ENCODE measurements at places on chromosomes 12 and 14. TPM values are rescaled to one million over a fixed set of nuclear protein-coding genes. Genes with fewer than 3 reads are reported as not detected.

- DNase-seq, result peak; percentile 82
Measured at GRCh38 chr12:75964150-75964549, 67.4 kb downstream of the PHLDA1 start.

DNA sequence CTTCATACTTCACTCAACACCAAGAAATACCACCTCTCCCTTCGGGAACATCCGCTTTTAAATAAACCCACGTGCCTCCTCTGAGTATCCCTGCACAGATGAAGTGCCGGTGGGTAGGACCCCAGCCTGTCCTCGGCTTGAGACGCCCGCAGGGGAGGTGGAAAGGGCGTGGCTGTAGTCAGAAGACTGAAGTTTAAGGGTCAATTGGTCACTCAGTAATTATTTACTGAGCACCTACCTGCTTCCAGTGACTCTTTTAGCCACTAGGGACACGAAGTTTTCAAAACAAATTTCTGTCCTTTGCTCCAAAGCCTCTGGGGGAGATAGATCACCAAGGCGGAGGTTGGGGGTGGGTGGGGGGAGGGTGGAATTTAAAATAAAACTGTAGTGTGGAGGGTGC, 309.4 kb downstream of the VRK1 start:
- DNase-seq, result no peak

DNA sequence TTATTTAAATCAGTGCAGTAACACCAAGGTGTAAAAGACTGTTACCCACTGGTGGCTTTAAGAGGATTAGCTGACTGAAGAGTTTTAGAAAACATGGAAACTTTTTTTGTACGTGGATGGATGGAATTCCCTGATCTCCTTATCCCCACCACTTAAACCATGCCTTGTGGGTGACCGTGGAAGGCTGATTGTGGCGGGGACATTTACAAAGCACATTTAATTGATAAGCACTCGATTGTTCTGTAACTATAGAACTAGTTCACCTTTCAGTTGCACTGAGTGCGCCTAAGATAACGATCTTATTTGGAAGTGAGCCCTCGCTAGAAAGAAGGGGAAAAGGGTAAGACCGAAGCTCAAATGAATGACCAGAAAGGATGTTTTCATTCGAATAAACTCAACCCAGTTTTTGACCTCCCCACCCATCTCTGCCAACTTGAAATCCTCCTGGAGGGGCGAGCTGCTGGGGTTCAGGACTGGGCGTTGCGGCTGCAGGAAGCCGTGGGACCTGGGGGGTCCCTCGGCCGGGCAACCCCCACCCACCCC, 688 bp upstream of the RASSF3 start:
- DNase-seq, result no peak

The CSRP2 gene
- total RNA-seq, result 15.7 TPM

The SPRYD3 gene
- 63.5 TPM for total RNA-seq

The SALL2 gene
- 2.6 TPM for total RNA-seq

The KIF26A gene
- total RNA-seq, result 6.8 TPM

GRCh38 chr14:87108726-87109125, 884.3 kb downstream of the GALC start:
- no peak for DNase-seq

- no peak for DNase-seq
Measured at GRCh38 chr12:47194501-47194900, 114.7 kb upstream of the AMIGO2 start.

- no peak for DNase-seq
Measured at GRCh38 chr14:39755269-39755878, 323.1 kb upstream of the FBXO33 start.

- no peak for DNase-seq
Measured at GRCh38 chr12:114665411-114666260, 18.3 kb downstream of the TBX3 start.

GRCh38 chr12:38527631-38528030, 211.1 kb downstream of the ALG10B start:
- DNase-seq, result no peak

- DNase-seq, result peak; percentile 84
Measured at GRCh38 chr12:122023339-122024131, 1.9 kb downstream of the BCL7A start.

The FLRT2 gene
- 6.3 TPM for total RNA-seq

DNA sequence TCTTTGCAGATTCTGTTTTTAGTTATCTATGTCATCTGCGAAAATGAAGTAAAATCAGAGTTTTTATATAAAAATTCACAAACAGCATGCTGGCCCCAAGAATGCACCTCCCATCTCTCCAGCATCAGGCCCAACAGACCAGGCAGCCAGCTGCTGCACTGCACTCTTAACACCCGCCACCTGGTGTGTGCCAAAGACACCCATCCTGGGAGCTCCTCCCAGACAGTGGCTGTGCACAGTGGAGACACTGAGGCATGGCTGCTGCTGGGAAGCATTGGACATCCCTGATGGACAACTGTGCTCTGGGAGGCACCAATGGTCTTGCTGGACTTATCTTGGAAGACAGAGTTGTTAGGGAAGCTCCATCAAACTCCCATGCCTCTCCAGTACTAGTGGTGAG, 817.2 kb downstream of the TMEM121 start:
- no peak for DNase-seq

GRCh38 chr12:11879306-11879705, 191.4 kb upstream of the BCL2L14 start:
- no peak for DNase-seq

GRCh38 chr14:83255015-83255726, 1721.5 kb upstream of the SEL1L start:
- no peak for DNase-seq

- no peak for DNase-seq
Measured at GRCh38 chr14:77003960-77004710, 24.4 kb downstream of the IRF2BPL start.
